T1000 (cell line): ENCODE measurements at places on chromosomes 7 and 10.

DNA sequence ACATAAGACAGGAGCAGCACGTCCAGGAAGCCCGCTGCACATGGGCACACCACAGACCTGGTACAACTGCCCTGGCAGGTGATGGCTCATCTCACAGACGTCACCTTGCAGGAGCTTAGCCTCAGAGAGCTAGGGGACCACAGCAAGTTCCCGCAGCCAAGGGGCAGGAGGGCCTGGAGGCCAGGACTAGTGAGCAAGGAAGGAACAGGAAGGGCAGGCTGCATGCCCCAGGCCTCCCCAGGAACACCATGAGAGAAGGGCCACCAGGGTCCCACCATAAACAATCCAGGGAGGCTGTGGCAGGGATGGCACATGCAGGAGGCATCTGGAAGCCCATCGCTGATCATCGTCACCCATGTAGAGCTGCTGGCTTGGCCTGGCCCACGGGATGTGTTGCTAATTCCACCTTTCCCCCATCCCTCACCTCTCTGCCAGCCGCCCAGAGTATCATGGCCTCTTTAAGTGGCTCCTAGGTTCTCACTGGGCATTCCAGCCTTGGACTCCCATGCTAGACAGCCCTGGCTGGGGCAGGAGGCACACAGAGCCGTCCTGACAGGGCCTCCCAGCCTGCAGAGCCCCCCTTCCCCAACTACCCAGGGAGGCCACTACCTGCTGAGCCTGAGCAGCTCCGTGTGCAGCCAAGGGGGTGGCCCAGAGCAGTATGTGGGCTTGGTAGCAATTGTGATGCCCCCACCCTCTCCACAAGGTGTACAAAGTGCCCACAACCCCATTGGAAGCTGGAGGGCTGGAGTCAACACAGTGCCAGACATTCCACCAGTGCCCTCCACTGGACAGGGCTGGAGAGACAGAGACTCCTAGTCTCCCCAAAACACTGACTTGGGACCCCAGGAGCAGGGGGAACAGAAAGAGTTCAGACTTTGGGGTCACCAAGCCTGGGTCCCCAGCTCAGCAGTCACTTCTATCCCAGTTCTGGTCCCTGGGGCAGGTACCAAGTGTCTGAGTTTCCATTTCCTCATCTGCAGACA is 35.5 kb downstream of the GRID1 start:
- DNase-seq = no peak

GRCh38 chr10:91539930-91540329 is 92.9 kb downstream of the PPP1R3C start:
- no peak for DNase-seq

DNA sequence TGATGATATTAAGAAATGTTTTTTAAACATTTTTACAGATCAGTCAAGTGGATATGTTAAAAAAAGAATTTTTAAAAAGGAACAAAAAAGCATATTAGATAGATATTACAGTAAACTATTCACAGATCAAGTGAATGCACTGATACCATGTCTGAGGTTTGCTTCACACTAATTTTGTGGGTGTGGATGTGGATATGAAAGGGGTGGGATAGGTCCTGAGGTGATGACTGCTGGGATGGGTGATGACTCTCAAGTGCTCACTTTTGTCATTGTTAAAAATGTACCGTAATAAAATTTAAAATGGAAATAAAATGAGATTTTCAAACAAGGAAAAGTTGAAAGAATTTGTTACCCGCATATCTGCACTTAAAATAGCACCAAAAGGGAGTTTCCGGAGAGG is 54.1 kb downstream of the AGMO start:
- DNase-seq = no peak

- no peak for DNase-seq
Measured at GRCh38 chr10:4807761-4808507, 18.1 kb upstream of the AKR1E2 start.

DNA sequence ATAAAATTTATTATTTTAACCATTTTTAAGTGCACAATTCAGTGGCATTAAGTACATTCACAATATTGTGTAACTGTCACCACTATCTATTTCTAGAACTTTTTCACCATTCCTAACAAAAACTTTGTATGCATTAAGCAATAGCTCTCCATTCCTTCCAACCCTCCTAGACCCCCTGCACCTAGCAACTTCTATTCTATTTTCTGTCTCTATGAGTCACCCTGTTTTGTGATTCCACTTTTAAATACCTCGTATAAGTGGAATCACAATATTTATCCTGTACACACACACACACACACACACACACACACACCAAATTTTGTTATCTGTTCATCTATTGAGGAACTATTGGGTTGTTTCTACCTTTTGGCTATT is 89.2 kb downstream of the ARID5B start:
- DNase-seq = no peak

GRCh38 chr7:138091032-138091431 is 14.8 kb downstream of the AKR1D1 start:
- DNase-seq = no peak

DNA sequence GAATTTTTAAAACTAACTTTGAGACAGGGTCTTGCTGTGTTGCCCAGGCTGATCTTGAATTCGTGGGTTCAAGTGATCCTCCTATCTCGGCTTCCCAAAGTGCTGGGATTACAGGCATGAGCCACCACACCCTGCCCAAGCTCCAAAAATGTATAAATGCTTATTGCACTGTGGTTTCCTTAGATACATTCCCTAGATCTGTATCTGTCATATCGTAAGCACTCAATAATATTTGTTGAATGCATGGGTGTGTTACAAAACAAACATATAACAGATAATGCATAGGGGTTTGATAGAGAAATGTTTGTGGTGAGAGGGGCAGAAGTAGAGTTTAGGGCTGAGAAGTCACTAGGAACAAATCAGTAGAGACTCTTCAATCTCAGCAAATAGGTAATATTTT is 955.3 kb upstream of the C7orf33 start:
- no peak for DNase-seq

DNA sequence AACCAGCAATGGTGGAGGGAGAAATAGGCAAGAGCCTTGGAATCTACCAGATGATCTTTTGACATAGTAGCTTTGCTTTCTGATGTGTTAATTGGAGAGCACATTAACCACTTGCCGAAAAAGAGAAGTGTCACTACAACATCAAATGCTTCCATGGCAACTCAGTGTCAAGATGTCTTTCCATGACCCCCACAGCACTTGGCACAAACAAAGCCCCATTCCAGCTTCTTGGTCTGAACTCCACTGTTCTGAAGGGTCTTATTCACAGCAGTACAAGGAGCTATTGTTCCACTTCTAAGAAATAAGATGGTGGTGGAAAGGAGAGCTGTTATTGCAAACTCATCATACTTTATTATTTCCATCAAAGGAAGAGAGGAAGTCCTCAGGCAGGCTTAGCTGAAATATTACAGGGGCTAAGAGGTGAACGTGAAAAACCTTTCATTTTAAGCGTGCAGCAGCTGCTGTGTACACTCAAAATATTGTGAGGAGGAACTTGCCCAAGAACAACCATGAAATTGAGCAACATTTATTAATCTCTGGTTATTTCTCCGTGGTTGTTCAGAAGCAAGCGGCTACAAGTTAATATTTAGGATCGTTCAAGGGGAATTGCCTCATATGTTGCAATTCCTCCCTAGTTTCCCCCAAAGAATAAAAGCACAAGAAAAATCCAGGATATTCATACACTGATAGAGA is 354.8 kb upstream of the CELF2 start:
- no peak for DNase-seq

DNA sequence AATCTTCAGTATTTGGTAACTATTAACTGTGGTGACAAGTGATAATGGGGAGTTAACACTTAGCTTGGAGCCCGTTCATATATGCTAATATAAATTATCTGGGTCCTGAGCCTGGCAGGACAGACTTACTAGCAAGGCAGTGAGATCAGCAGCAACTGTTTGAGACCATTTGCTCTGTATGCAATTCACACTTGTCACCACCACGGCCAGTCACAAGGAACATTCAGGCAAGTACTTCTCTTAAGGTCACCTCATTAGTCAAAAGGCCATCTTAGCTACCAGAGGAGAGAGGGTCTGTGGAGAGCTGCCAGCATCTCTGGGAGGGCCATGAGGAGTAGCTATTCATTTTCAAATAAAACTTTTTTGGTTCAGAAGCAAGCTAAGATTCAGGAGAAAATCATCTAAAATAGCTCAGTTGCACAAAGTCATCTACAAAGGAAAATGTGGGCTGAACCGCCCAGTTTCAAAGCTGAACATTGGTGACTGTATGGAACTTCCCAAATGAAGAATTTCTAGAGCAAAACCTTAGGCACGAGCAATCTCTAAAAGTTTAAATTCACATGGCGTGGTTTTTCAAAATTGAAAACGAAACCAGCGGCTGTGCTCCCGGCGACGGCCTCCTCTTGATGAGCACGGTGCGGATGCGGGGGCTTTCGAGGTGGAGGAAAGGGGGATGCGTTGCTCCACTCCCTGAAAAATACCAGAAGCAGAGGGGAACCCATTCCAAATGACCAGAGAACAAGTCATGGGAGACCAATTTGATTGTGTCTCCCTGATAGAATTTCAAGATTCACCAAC is 233.5 kb upstream of the MGMT start:
- DNase-seq = no peak

GRCh38 chr7:72309476-72309875 is 102.7 kb downstream of the CALN1 start:
- DNase-seq = no peak

DNA sequence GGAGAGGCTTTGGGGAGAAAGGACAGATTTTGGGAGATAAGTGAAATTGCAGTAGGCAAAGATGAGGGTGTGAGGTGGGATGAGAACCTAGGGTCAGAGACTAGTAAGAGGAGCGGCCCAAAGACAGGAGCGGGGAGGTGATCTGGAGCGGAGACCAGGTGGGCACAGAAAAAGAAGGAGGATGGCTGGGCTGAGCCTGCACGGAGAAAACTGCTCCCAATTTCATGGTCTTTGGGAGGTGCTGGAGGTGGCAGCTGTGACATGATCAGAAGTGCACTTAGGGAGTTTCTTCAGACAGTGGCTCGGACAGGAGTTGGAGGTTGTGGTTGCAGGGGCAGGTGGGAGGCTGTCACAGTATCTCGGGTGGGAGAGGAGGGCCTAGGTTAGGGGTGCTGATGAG is 232.8 kb downstream of the SKAP2 start:
- no peak for DNase-seq

GRCh38 chr7:18575622-18576572 is 80.3 kb downstream of the HDAC9 start:
- DNase-seq = no peak

- no peak for DNase-seq
Measured at GRCh38 chr10:8245814-8246142, 191.3 kb downstream of the GATA3 start.

GRCh38 chr7:114985116-114985715 is 63.3 kb downstream of the MDFIC start:
- no peak for DNase-seq

- no peak for DNase-seq
Measured at GRCh38 chr10:102452672-102453340, 1.5 kb upstream of the C10orf95 start.

DNA sequence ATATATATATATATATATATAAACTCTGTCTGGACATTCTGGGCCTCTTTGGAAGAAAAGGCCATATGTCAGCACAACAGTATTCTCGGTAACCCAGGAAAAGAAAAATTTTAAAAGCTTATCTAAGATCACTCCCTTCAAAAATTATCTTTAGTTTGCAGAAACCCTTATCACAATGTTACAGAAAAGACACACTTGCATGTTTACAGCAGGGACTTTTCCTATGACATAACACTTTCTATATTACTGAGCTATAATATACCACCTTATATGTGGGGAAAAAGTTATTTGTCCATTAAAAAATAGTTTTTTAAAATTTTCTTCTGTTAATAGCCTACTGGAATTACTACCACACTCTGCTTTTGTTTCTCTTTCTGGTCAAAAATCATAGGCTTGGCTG is 25.4 kb downstream of the ANKRD61 start:
- DNase-seq = no peak

DNA sequence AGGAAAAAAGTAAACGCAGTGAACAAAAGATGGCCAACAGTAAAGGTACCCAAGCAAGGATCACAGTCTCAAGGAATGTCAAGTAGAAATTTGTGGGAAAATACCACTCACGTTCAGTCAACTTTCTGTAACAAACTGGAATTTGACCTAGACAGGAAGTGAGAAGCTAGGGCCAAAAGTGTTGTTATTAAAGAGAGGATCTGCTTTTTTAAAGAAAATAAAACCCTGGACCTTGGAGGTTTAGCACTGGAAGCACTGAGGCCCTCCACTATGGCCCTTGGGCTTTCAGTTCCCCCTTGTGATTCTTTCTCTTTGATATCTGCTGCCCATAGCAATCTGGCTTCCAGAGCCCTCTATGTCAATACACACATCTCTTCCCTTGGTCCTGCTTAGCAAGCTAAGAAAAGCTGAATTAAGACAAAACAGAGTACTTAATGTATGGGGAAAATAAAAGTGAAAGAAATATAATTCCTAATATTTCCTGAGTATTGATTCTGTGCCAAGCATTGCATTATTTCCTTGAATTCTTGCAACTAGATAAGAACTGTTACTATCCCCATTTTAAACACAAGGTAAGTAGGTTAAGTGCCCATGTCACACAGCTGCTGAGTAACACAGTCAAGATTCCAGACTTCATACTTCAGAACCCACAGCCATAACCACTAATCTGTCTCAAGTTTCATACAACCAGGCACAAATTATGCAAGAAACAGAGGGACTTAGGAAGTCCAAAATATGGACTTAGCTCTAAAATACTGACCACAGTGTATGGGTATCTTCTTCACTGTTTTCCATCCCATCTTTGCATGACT is 2.6 kb upstream of the ZNF438 start:
- no peak for DNase-seq

DNA sequence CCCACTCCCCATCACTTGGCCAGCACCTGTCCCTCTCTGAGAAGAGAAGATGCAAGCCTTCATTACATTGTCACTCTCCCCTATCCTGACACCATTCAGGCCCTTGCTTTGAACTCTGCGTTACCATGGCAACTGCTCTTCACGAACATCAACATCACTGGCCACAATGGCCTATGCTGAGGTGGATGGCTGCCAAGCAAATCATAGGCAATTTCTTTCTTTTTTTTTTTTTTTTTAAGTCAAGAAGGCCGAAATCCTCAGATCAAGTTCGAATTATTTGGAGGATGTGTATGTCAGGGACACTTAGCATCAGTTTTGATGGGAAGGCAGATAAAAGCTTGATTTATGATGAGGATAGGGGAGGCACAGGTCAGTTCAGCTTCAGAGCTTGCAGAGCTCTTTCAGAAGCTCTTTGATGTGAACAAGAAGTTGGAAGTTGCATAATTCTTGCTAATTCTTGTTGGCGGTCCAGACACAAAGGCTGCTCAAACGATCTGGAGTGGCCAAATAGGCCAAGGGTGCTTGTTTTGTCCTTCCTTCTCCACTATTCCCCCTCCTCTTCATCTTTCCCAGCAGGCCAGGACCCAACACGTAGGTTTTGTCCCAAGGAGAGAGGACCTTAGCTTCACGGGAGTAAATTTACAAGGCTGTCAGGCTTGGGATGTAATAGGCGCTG is 179.9 kb upstream of the NPVF start:
- no peak for DNase-seq

- no peak for DNase-seq
Measured at GRCh38 chr7:157337316-157338149, 729 bp downstream of the DNAJB6 start.

GRCh38 chr10:5400468-5401240 is 4.0 kb downstream of the TUBAL3 start:
- DNase-seq = no peak
